ENCODE measurements at places on chromosomes 11 and 22.

GRCh38 chr11:70191495-70192140 lies 11.5 kb upstream of the FADD start:
- DNase-seq: peak; percentile 54

DNA sequence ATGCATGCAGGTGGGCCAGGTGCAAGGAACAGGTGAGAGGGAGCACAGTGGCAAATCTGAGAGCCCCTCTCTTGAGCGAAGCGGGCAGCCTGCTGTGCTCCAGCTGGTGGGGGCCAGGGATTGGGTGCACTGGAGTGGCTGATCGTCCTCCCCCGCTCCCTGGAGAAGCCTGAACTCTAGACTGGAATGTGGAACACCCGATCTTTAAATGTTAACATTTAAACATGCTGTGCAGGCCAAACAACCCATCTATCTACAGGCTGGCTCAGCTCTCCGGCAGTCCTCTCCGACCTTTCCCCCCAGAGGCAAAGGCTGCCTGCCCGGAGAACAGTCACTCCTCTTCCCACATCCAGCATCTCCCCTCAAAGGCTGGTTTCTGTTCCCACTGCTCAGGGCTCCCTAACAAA lies 5.1 kb downstream of the MRGPRF start:
- no peak for DNase-seq

DNA sequence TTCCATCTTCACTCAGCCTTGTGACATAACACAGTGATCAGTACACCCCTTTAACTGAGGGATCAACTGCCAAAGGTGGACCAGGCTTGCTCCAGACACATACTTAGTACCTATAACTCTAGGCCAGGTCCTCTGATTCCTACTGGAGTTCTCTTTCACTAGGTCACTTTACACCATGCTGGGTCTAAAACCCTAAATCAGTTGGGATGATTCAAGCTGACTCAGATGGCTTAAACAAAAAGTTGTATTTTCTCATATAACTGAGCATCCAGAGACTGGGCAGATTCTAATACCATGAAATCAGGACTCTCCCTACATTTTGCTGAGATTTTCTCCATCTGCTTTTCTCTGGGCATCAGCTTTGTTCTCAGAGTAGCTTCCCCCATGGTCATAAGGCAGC lies 26.0 kb upstream of the FLI1 start:
- DNase-seq: no peak

GRCh38 chr11:76805206-76805913 lies 22.2 kb downstream of the TSKU start:
- DNase-seq: no peak

GRCh38 chr11:68521969-68522652 lies 61.6 kb downstream of the PPP6R3 start:
- no peak for DNase-seq

GRCh38 chr11:94519478-94520084 lies 7.3 kb downstream of the C11orf97 start:
- no peak for DNase-seq

DNA sequence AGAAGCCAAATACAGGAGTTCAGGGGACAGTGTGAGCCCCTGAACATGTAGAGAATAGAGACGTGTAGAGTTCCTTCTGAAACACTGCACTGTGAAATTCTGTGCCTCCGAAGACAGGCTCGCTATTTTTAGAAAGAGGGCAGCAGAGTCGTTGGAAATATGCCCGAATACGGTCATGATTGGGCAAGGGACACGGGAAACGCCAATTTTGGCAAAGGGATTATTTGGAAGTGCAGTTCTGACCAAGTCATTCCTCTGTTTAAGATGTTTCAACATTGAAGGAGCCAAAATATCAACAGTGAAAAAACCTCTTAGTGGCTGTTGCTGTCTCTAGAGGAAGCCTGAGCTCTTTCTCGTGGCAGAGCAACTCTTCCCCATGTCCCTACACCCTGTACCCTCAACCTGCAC lies 9.5 kb upstream of the CBX6 start:
- DNase-seq: no peak

- no peak for DNase-seq
Observed at GRCh38 chr22:22619765-22620414, 24.5 kb upstream of the GGTLC2 start.

- no peak for DNase-seq
Observed at GRCh38 chr11:130145975-130146776, 13.4 kb upstream of the ST14 start.

- no peak for DNase-seq
Observed at GRCh38 chr22:27937453-27937852, 18.4 kb upstream of the PITPNB start.

DNA sequence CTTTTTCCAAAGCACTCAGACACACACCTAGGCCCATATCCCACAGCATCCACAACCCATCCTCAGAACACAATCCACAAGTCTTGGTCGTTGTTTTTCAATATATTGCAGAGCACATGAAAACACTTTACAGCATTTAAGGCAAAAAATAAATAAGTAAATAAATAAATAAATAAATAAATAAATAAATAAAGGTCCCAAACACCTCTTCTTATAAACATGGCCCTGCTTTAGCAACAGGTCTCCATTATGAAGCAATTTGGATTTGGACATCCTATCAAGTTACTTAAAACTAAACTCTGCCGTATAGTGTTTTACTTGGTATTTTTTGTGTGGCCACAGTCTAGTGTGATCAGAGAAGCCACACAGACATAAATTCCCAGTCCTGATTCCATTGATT lies 10.7 kb upstream of the PLEKHA7 start:
- no peak for DNase-seq

DNA sequence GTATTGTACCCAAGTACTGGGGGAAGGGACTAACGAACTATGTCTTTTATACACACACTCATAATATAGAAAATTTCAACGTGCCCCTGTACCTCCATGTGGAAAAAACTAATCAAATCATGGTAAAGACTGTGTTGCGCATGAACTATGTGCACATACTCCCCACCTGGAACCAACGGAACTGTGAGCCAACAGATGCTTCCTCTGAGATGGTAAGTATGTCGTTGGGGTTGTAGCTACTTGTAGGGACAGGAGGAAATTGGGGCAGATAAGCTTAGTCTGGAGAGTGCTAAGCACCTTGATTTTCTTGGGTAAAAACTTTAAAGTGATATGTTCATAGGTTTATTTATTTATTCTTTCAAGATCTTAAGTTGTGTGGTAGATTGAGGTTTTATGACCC lies 40.1 kb downstream of the GLYAT start:
- no peak for DNase-seq

DNA sequence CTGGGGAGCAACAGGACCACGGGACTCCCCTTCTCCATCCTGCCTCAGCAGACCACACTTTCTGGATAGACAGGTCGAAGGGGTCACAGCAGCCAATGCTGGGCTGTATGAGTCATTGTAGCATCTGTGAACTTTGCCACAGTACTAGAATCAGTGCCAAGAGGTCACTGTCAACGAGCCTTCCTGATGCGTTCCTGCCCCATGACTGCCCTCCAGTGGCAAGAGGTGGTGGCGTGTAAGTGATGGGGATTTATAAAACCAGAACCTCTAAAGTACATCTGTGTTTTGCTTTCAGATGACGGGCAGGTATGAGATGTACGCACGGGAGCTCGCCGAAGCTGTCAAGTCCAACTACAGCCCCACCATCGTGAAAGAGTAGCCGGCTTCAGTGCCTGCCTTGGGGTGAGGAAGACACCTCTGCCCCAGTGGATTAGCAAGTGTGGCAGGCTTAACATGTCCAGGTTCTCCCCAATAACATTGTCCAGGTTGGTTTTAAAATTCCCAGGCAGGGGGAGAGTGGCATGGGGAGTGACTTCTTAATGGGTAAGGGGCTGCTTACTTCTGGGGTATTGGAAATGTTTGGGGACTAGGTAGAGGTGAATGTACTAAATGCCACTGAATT lies 29.4 kb downstream of the GUCD1 start:
- DNase-seq: peak; percentile 70

GRCh38 chr11:20337526-20338154 lies 25.9 kb upstream of the HTATIP2 start:
- DNase-seq: no peak

GRCh38 chr22:36208914-36209313 lies 7.3 kb upstream of the APOL4 start:
- no peak for DNase-seq

- no peak for DNase-seq
Observed at GRCh38 chr11:8204596-8204995, 35.8 kb upstream of the RIC3 start.

GRCh38 chr22:22588485-22589164 lies 29.6 kb upstream of the PRAME start:
- no peak for DNase-seq

GRCh38 chr11:80635178-80635577 lies 1194.3 kb upstream of the TENM4 start:
- no peak for DNase-seq

GRCh38 chr22:43066844-43067385 lies 22.3 kb downstream of the TTLL1 start:
- DNase-seq: no peak

GRCh38 chr11:19953909-19954308 lies 206.4 kb downstream of the DBX1 start:
- DNase-seq: no peak

DNA sequence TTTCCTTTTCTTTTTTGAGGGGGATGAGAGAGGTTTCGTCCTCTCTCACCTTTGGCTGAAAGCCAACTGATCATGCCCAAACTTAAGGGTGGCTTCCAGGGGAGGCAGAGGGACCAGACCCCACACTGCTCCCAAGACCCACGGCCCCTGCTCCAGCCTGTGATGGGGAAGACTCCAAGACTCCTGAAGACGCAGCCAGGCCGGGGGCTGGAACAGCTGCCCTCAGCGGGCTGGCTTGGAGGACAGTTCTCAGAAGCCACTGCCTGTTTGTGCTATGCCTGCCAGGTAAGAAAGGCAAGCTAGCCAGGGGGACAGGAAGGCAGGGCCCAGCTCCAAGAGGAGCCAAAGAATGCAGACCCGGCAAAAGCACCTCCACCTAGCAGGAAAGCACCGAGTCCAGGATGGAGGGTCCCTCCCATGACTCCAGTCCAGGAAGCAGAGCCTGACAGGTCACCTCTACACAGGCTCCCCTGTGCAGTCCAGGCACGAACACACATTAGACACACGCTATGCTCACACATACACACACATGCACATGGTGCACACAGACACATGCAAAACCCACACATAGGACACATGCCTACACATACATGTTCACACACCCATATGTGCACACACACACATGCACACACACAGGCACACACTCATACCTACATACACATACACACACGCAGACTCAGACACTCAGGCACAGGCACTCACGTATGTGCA lies 31.3 kb downstream of the GNB1L start:
- no peak for DNase-seq

GRCh38 chr22:33842006-33842354 lies 78.3 kb downstream of the LARGE1 start:
- DNase-seq: no peak

GRCh38 chr11:106875013-106875412 lies 143.3 kb downstream of the GUCY1A2 start:
- DNase-seq: no peak

DNA sequence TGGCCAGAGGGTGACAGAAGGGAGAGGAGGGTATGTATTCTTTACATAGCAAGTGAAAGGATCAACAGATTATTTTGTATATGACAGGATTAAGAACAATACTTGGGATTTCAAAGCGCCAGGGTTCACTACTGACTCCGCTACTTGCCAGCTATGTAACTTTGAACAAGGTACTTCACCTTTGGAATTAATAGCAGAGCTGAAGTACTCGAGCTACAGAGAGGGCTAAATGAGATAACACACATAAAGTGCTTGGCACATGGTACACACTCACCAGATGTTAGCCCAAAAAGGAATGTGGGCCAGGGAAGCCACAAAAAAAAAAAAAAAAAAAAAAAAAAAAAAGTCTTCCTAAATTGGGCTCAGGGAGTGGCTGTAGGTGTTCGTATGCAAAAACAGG lies 408.4 kb downstream of the BUD13 start:
- DNase-seq: no peak

- DNase-seq: peak; percentile 53
Observed at GRCh38 chr11:115695677-115696364, 191.6 kb upstream of the CADM1 start.

DNA sequence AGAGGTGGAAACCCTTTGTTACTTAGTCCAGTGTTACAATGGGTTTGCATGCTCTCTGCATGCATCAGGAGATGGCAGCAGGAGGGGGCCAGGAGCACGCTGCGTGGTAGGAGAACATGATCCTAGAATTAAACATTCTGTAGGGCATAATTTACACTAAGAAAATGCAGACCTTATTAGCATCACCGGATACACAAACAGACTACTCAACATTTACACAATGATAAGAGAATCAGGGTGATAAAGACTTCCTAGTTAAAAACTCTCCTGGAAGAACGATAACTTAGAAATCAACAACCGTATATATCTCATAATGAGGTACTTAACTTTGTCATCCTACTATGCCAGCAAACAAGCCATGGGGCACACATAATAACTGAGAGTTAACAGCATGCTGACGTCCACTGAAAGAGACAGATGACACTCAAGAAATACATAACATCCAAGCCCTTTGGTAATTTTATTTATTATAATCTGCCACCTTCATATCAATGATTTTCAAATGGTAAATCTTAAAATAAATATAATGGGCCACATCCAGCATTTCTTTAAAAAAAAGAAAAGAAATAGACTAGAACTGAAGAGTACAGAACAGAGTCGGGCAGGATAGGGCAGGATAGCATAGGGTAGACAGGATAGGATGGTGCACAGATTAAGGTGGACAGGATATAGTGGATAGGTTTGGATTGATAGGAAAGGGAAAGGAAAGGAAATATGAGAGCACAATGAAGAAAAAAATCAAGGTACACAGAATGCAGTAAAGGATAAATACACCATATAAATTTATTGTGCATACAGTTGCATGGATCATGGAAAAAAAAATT lies 27.5 kb downstream of the CADM1 start:
- no peak for DNase-seq

- DNase-seq: no peak
Observed at GRCh38 chr11:1034001-1034400, 2.5 kb downstream of the MUC6 start.

DNA sequence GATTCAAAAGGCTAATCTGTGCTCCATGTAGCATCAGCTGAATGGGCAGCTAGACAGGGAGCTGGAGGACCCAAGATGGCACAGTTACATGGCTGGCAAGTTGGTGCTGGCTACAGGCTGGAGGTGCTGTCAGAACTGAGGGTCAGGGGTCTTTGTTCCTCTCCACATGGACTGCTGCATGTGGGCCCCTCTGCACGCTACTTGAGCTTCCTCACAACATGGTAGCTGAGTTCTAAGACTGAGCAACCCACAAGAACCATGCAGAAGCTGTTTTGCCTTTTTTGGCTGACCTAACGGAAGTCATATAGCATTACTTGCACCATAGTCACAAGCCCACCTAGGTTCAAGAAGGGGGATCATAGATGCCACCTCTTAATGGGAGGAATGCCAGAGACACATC lies 196.1 kb downstream of the GRIK4 start:
- DNase-seq: no peak

DNA sequence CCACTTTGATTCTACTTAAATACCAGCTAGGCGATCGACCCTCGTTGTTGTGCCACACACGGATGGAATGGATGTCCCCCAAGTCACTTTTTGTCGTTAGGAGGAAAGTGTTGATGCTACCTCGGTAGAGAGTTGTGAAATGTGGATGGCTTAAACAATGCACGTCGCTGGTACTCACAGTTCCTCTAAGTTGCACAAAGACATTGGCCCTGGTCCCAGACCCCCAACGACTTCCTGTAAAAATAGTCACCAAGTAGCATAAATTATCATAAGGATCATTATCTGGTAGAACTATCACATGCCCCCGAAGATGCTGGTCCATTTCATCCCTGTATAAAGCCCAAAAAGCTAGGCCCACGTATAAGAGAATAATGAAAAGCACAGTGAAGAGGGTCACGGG lies 3.8 kb downstream of the PKDREJ start:
- no peak for DNase-seq

GRCh38 chr11:32466279-32466915 lies 31.1 kb upstream of the WT1 start:
- no peak for DNase-seq

GRCh38 chr11:17846852-17847453 lies 112.4 kb downstream of the KCNC1 start:
- DNase-seq: no peak

Data from D721Med (cell line).